ENCODE measurements at places on chromosomes 6 and 20.

DNA sequence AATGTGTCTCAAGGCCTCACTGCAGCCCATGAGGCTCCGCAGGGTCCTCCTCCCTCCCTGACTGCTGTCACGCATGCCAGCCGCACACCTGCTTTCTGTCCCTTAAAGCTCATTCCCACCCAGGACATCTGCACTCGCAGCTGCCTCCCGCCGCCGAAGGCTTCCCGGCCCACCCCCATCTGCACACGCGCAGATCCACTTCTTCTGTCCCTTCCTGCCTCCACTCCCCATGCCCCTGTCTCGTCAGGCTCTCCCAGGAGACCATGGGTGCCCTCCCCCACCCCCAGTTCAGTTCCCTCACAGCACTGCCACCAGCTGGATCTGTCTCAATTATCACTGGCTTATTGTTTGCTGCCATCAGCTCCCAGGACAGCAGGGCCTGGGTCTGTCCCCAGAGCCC, 63.0 kb downstream of the RIPOR3 start:
- H3K27me3 ChIP-seq = no peaks in the 10 kb centered on the region
- no peaks in the 10 kb centered on the region for H3K36me3 ChIP-seq
- no peak overlapping the region for H3K4me3 ChIP-seq
- no peak overlapping the region for H3K27ac ChIP-seq

DNA sequence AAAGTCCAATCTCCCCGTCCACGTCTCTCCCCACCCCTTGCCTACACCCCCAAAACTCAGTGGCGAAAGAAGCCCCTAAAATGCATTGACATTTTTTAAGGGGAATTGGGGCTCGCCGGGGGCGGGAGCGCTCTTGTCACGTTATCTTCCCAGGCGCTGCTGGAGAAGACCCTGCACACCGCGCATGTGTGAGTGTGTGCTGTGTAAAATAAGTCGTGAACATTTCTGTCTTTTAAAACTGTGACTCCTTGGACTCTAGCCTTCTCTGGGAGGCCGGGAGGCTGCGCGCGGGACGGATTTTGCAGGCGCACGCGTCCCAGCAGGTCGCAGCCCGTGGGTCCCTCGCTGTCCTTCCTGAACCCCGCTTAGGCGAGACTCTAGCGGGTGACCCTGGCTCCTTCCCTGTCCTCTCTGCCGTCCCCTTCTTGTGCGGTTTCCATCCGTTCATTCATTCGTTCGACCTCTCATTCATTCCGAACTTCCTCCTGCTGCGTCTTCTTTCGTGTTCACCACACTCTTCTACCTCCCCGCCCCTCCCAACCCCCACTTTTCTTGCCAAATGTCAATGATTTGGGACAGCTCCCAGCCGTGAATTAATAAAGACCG, 2.2 kb downstream of the NRN1 start:
- peak overlapping the region; percentile 44 for H3K4me3 ChIP-seq
- H3K27me3 ChIP-seq = peaks cover 32% of the 10 kb centered on the region
- DNase-seq = no peak
- H3K4me1 ChIP-seq = peaks cover 66% of the 10 kb centered on the region
- no peak overlapping the region for H3K27ac ChIP-seq

GRCh38 chr20:38706509-38706908, 17.8 kb upstream of the SLC32A1 start:
- DNase-seq = no peak
- no peak overlapping the region for H3K27ac ChIP-seq
- no peaks in the 10 kb centered on the region for H3K4me1 ChIP-seq
- no peak overlapping the region for H3K4me3 ChIP-seq
- no peaks in the 10 kb centered on the region for H3K27me3 ChIP-seq

DNA sequence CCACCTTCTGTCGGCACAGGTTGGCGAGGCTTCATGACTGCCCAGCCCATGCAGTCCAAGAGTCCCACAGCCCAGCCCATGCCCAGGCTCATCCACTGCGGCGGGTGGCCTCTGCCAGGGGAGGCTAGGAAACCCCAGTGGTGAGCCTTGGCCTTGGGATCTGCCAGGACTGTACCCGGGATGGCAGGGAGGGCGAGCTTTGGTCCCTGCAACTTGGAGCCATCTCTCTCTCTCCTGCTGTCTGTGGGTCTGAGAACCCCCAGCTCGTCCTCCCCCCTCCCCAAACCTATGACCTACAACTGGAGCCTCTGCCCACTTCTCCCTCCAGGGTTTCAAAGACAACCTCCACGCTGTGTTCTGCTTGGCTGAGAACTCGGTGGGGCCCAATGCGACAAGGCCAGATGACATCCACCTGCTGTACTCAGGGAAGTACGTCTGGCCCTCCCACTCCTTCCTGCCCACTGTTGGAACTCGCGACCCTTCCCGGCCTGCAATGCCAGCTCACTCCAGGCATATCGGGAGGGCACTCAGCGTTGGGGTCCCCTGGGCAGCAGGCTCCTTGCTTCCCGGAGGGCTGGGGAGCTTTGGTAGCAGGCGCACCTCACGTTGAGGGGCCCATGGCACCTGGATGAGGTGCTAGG, 19.7 kb downstream of the NPEPL1 start:
- H3K4me1 ChIP-seq = no peaks in the 10 kb centered on the region
- DNase-seq = no peak
- no peak overlapping the region for H3K27ac ChIP-seq
- H3K4me3 ChIP-seq = no peak overlapping the region

DNA sequence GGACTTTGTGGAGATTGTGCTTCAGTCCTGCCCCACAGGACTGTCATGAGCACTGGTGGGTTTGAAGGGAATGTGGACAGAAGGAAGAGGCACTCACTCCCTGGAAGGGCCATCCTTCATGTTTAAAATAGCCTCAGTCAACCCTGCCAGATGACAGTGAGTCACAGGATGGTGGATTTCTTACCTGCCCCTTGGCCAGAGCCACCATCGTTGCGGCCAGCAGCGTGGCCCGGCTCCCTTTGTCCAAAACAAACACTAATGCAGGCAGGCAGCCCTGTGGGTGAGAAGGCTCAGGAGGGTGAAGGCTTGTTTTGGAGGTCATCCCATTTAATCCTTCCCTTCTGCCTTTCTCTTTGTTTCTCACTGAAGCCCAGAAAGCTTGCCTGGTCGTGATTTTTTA, 422.7 kb downstream of the CD83 start:
- H3K4me1 ChIP-seq = no peaks in the 10 kb centered on the region
- H3K27me3 ChIP-seq = no peaks in the 10 kb centered on the region
- H3K36me3 ChIP-seq = no peaks in the 10 kb centered on the region
- no peak overlapping the region for H3K27ac ChIP-seq
- no peak overlapping the region for H3K4me3 ChIP-seq
- no peak for DNase-seq

GRCh38 chr20:45469336-45470261, at the start of gene WFDC2:
WFDC2 (plus strand) TSS chr20:45469753; CDS start chr20:45469782, 29 bp downstream.
- DNase-seq = peak; percentile 29
- H3K27me3 ChIP-seq = no peaks in the 10 kb centered on the region
- H3K36me3 ChIP-seq = no peaks in the 10 kb centered on the region
- H3K4me3 ChIP-seq = peak within 1 kb of the TSS; percentile 53

- no peaks in the 10 kb centered on the region for H3K27me3 ChIP-seq
- no peak for DNase-seq
- no peak overlapping the region for H3K4me3 ChIP-seq
- H3K4me1 ChIP-seq = no peaks in the 10 kb centered on the region
- no peaks in the 10 kb centered on the region for H3K36me3 ChIP-seq
These were observed 51.8 kb downstream of the CYB5R4 start for GRCh38 chr6:83911278-83911677.

DNA sequence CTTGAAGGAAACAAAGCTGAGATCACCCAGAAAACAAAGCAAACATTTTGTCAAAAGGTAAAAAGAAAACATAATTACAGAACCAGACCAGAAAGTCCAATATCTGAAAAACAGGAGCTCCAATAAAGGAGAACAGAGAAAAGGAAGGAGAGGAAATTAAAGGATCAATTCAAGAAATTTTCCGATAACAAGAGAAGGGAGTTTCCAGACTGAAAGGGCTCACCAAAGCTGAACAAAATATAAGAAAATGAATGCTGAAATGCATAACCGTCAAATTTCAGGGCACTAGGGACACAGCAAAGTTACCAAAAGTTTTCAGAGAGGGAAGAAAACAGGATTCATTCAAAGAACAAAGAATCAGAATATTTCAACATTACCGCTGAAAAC, 23.9 kb downstream of the ILRUN start:
- no peak overlapping the region for H3K27ac ChIP-seq
- no peak for DNase-seq
- no peaks in the 10 kb centered on the region for H3K36me3 ChIP-seq
- H3K4me3 ChIP-seq = no peak overlapping the region
- peaks cover 38% of the 10 kb centered on the region for H3K4me1 ChIP-seq
- H3K27me3 ChIP-seq = no peaks in the 10 kb centered on the region

DNA sequence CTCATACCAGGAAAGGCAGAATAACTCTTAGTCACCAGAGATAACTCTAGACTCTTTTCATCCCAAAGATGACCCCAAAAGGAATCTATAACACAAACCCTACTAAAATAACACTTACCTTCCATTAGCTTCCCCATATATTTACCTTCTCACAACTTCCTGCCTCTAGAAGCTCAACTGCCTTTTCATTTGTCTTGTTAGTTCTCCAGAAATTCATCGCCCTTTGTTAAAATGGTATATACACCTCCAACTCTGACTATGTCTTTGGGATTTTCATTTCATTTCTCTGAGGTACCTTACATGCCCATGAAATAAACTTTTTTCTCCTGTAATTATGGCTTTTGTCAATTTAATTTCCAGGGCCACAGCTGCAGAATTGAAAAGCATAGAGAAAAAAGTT, 33.5 kb downstream of the GCM1 start:
- no peak overlapping the region for H3K27ac ChIP-seq
- peaks cover 13% of the 10 kb centered on the region for H3K4me1 ChIP-seq
- H3K27me3 ChIP-seq = no peaks in the 10 kb centered on the region
- no peak for DNase-seq
- H3K36me3 ChIP-seq = no peaks in the 10 kb centered on the region
- H3K4me3 ChIP-seq = no peak overlapping the region

- H3K27ac ChIP-seq = peak overlapping the region; percentile 29
- H3K4me3 ChIP-seq = no peak overlapping the region
- H3K36me3 ChIP-seq = no peaks in the 10 kb centered on the region
- DNase-seq = no peak
- H3K27me3 ChIP-seq = no peaks in the 10 kb centered on the region
These were observed 56.7 kb downstream of the FILIP1 start for GRCh38 chr6:75436869-75437268.

GRCh38 chr20:35011589-35012226, 56.0 kb downstream of the MYH7B start:
- no peak overlapping the region for H3K4me3 ChIP-seq
- no peaks in the 10 kb centered on the region for H3K27me3 ChIP-seq
- H3K27ac ChIP-seq = no peak overlapping the region
- no peak for DNase-seq
- H3K4me1 ChIP-seq = peaks cover 15% of the 10 kb centered on the region

GRCh38 chr6:90435207-90435899, 138.7 kb upstream of the BACH2 start:
- no peak overlapping the region for H3K4me3 ChIP-seq
- H3K4me1 ChIP-seq = no peaks in the 10 kb centered on the region
- no peak for DNase-seq
- H3K27ac ChIP-seq = no peak overlapping the region
- no peaks in the 10 kb centered on the region for H3K27me3 ChIP-seq
- H3K36me3 ChIP-seq = no peaks in the 10 kb centered on the region

- no peaks in the 10 kb centered on the region for H3K36me3 ChIP-seq
- peak overlapping the region; percentile 51 for H3K27ac ChIP-seq
- no peak for DNase-seq
- H3K4me3 ChIP-seq = no peak overlapping the region
- peaks cover 74% of the 10 kb centered on the region for H3K4me1 ChIP-seq
These were observed 23.1 kb downstream of the NEDD9 start for GRCh38 chr6:11209369-11209768.

GRCh38 chr6:158782432-158783166, 36.6 kb downstream of the EZR start:
- no peak overlapping the region for H3K4me3 ChIP-seq
- H3K27ac ChIP-seq = peak overlapping the region; percentile 5
- no peaks in the 10 kb centered on the region for H3K27me3 ChIP-seq
- no peaks in the 10 kb centered on the region for H3K36me3 ChIP-seq
- H3K4me1 ChIP-seq = peaks cover 11% of the 10 kb centered on the region

DNA sequence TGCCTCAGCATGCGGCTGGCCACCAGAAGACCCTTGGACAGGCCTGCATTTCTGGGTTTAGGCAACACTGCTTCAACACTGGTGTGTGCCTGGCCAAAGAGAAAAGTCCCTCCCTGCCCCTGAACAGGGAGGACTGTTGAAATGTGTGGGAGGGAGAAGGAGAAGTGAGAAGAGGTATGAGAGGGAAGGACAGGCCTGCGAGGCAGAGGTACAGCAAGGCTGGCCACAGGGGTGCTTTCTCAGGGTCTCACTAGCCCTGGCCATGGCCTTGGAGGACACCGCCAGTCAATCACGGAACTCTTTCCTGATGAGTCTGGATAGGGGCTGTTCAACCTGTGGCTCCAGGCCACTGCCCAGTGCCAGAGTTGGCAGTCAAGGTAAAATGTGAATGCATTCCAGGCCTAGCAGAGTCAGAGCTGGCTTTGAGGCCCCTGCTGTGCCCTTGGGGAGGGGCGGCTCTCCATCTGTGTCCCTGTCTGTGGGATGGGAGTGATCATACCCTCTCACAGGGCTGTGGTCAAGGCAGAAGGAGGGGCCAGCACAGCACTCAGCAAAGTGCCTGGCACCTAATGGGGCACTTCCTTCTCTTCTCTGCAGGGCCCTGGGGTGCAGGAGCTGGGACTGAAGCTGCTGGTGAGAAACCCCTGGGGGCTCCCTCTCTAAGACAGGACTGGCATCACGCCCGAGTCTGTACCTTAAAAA, 43.2 kb upstream of the CDH22 start:
- H3K27ac ChIP-seq = no peak overlapping the region
- H3K27me3 ChIP-seq = no peaks in the 10 kb centered on the region
- H3K4me3 ChIP-seq = no peak overlapping the region
- peaks cover 10% of the 10 kb centered on the region for H3K4me1 ChIP-seq

DNA sequence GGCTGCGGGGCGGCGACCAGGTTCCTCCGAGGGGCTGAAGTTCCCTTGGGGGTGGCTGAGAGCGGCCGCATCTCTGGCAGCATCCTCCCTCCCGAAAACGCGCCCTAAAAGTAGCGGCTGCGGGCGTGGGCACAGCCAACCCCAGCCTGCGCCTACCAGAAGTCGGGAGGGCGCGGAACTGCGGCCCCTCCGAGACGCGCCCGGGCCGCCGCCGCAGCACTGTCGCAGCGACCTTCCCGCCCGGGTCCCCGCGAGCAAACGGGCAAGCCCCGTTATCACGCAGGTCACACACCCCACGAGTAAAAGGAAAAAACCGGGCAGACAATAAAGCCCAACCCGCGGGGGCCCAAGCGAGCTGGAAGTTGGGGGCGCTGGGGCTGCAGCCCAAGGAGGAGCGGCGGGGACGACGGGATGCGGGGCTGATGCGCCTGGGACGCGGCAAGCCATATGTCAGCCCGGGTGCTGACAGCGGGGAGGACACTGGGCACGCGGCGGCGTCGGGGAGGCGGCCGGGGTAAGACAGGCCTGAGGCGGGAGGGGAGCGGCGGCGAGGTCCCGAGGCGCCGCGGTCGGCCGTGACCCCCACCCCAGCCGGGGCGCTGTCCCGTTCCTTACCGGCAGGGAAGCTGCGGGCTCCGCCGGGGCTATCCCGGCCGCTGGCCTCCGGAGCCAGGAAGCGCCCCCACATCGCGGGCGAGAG, 659 bp downstream of the CEP85L start:
- peaks cover 21% of the 10 kb centered on the region for H3K4me1 ChIP-seq
- H3K36me3 ChIP-seq = no peaks in the 10 kb centered on the region
- H3K27ac ChIP-seq = peak overlapping the region; percentile 96
- peak overlapping the region; percentile 99 for H3K4me3 ChIP-seq

- peaks cover 19% of the 10 kb centered on the region for H3K4me1 ChIP-seq
- no peak overlapping the region for H3K4me3 ChIP-seq
- DNase-seq = no peak
- H3K27ac ChIP-seq = no peak overlapping the region
- H3K36me3 ChIP-seq = peaks cover 4% of the 10 kb centered on the region
- no peaks in the 10 kb centered on the region for H3K27me3 ChIP-seq
These were observed 19.0 kb downstream of the CEP85L start for GRCh38 chr6:118632359-118632758.

Measured in vagina (tissue), 2 donors.